ENCODE measurements at places on chromosomes 3 and 15.

DNA sequence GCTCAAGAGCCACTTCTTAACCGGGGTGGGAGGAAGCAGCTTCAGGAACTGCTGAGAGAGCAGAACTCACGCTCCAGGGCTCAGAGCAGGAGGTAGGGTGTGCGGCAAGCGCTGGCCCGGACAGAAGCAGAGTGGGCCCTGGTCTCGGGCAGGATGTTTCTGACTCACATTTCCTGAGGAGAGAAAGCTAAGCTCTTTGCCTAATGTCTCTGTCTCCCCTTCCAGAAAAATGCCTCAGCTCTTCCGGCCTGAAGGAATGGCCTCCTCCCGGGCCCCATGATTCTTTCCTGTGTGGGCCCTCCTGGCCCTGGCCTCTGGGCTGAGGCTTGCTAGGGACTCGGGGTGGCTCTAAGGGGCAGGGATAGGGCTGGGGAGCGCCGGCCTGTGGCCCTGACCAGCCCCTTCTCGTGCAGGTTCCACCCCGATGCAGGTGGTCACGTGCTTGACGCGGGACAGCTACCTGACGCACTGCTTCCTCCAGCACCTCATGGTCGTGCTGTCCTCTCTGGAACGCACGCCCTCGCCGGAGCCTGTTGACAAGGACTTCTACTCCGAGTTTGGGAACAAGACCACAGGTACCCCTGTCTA, 4.1 kb upstream of the STAB1 start:
- no peak for DNase-seq

- no peak for DNase-seq
Observed at GRCh38 chr3:27729748-27730611, 7.9 kb upstream of the EOMES start.

DNA sequence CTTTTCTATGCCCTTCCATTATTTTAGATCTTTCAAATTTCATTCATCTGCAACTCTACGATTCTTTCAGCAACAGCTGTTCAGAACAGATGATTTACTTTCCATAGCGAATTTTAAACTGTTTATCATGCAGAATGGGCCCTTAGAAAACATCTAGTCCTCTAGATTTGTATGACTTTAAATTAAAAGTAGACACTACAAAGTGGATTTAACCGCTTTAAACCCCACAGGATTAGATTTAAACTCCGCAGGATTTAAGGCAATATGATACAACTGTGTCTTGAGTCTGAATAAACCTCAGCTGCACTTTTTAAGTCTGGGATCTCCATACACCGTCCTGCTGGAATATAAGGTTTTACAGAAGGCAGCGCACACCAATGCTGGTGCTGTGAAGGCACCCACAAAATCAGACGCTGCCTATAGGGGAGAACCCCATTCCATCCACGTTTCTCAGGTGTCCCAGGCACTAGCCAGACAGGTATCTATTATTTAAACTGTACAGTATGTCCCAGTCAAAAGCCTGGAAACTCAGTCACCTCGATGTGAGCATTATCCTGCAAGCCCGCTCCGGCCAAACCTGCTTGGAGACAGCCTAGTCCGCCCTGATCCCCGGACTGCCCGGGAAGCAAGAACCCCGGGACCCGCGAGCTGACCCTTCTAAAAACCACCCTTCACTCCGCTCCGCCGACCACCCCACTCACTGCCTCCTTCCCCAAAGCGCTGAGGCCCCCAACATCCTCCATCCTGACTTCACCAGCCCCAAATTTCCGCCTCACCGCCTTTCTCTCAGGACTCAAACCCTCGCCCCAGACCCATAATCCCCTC, 768 bp downstream of the ANO10 start:
- DNase-seq: no peak

- no peak for DNase-seq
Observed at GRCh38 chr3:195873281-195873887, 35.0 kb downstream of the TNK2 start.

- no peak for DNase-seq
Observed at GRCh38 chr3:104547031-104547430, 819.7 kb upstream of the ALCAM start.

DNA sequence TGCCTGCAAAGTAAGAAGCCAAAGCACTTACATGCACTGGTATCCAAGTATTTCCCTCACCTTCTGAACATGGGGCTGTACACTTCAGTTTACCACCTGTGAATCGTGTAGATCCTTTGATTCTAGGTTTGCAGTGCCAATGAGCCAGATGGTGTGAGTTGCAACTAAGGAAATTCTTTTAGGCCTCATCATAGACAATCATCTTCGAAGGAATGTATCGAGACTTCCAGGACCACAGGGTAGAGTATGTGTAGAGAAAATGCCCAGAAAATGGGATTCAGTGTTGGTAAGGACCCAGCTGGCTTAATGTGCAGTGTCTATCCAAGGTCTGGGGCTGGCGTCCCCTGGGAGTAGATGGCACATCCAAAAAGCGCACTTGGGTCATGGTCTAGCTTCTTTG, 323.2 kb upstream of the TPM1 start:
- DNase-seq: no peak
